ENCODE measurements at places on chromosomes 4 and X.

GRCh38 chrX:105462186-105462585, 241.7 kb upstream of the TEX13A start:
- DNase-seq: no peak

GRCh38 chr4:129342819-129343408, 247.0 kb downstream of the C4orf33 start:
- no peak for DNase-seq

GRCh38 chr4:2886622-2887021, 43.0 kb downstream of the ADD1 start:
- DNase-seq: no peak

DNA sequence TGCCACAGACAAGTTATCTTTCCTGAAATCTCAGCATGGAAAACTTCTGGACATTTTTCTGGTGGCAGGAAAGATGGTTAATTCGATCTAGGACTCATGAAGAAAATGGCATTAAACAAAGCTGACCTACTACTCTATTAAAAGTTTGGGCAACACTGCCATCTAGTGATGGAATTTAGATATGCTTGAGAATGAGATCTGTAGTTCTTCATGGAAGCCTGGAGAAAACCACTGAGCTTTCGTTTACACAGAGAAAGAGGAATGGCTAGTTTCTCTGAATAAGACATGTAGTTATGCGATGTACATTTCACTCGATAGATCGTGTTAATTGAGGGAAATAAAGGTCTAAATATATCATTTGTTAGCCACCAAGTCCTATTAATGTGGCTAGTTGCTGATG, 51.7 kb upstream of the CHRDL1 start:
- peak; percentile 9 for DNase-seq

- no peak for DNase-seq
These were observed 6.7 kb downstream of the ARSJ start for GRCh38 chr4:113972781-113973180.

GRCh38 chr4:139808808-139809756, 143.5 kb downstream of the MGST2 start:
- no peak for DNase-seq

DNA sequence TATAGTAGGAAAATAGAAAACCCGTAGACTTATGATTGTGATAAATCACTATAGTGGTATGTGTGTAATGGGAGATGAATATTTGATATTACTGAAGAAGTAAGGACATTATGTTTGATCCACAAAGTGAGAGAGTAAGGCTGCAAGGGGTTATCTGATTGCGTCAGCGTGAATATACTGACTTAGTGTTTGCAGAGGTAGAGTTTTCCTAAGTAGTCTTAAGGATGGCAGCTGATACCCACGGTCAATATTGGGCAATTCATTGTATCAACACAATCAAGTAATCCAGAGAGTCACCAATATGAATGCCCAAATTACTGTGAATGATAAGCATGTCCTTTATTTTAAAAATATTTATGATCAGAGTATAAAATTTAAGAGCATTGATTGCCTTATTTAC, 83.7 kb downstream of the SPOCK3 start:
- no peak for DNase-seq

DNA sequence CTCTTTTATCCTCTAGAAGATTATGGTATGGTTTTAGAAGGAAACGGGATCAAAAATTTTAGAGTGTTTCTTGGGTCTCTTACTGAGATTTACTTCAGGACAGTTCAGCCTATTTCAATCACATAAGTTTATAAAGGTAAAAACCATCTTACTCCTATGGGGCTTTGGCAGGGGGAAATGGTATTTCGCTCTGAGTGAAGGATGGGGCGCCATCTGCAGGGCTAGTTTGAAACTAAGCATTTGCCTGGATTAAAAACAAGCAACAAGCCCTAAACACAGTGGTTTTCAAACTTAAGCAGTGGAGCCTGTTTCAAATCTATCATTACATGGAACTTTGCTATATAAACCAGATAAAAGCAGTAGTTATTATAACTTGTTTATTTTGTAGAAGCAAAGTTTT, 361.5 kb upstream of the FMR1 start:
- no peak for DNase-seq

DNA sequence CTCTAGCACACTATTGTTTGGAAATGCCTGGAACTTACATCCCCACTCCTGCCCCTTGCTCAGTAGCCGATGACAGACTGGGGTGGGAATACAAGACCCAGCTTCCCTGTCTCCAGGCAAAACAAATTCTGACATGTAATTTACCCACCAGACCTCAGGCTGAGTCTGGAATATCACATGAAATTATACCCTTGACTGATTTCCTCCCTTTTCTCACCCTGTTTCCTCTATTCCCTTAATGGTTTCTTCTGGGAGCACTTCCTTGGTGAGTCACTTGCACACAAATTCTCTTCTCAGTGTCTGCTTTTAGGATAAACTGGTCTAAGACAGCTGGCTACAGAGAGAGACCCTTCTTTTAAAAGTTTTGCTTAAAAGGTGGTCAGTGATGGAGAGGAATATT, 65.8 kb upstream of the DIPK2B start:
- DNase-seq: no peak
